Pulmonary artery endothelial cell (primary cell): ENCODE measurements at places on chromosomes 4 and X.

- DNase-seq: no peak
These were observed 163.8 kb downstream of the ATRX start for GRCh38 chrX:77622233-77622632.

GRCh38 chr4:10984815-10985214 lies 300.2 kb upstream of the CLNK start:
- DNase-seq: no peak

DNA sequence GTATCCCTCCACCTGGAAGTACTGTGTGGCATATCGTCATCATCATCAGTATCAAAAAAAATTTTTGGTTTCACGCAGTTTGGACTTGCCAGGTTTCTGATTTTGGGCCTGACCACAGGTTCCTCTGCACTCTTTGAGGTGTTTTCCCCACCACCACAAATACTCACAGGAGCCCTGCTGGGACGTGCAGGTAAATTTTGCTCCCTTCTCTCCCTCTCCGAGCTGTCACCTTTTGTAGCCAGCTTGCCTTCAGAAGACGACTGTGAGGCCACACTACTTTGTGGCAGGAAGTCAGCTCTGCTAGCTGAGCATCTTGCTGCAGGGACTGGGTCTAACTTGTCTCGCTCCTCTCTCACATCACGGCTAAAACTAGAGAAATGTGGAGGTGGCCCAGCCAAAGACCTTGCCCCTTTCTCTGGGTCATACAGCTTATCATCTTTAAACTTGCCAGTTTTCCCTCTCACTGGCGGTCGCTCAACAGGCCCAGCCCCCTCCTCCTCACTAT lies 2.8 kb downstream of the PJA1 start:
- DNase-seq: no peak

GRCh38 chr4:140195806-140196205 lies 41.8 kb upstream of the MAML3 start:
- no peak for DNase-seq

DNA sequence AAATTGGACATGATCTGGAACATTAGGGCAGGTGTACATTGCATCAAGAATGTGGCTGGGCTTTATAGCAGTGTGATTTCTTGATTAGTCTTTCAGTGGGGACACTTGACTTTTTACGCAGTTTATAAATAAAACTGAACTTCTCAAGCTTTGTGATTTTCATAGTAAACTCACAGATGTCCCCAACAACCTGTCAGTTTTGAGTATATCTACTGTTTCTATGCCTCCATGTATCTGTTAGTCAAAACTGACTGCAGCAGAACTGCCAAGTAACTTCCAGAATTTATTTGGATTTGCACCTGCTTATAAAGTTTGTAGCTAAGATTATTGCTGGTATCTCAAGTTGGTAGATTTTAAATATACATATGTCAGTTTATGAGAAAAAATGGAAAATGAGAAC lies 20.0 kb downstream of the PTTG2 start:
- DNase-seq: no peak

DNA sequence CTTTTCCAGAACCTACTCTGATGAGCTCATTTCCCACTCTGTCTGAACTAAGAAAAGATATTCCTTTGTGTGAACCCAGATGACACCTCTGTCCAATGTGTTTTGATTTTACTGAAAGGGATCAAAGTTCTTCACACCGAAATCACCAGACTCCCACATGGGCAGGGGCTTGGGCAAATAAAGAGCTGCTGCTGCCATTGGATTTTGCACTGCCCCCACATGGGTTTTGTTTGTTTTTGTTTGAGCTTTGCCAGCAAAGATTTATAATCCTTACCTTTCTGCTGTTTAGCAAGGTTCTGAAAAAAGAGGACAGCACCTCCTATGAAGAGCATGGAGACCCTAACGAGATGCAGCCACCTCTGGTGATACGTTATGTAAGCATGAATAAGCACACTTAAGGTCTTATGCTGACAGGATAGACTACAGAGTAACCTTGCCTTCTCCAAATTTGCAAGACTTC lies 44.3 kb downstream of the HSD17B13 start:
- DNase-seq: no peak

DNA sequence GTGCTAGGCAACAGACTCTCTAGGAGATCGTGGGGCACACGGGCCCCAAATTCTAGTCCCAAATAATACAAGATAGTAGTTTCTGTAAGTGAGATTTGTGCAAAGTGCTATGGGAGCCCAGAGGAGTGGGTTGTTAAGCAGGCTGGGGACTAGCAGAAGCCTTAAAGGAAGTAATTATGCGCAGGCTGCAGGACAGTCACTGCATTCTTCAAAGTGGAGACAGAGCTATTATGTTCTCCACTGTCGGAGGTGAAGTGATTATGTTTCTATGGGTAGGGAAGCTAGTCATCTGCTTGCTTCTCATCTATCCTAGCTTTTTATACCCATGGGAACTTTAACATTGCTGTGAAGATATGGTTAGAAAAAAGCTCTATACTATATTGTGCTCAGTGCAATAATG lies 154.2 kb downstream of the CPE start:
- DNase-seq: no peak

- no peak for DNase-seq
These were observed 180.5 kb downstream of the EFHC2 start for GRCh38 chrX:44162964-44163475.

DNA sequence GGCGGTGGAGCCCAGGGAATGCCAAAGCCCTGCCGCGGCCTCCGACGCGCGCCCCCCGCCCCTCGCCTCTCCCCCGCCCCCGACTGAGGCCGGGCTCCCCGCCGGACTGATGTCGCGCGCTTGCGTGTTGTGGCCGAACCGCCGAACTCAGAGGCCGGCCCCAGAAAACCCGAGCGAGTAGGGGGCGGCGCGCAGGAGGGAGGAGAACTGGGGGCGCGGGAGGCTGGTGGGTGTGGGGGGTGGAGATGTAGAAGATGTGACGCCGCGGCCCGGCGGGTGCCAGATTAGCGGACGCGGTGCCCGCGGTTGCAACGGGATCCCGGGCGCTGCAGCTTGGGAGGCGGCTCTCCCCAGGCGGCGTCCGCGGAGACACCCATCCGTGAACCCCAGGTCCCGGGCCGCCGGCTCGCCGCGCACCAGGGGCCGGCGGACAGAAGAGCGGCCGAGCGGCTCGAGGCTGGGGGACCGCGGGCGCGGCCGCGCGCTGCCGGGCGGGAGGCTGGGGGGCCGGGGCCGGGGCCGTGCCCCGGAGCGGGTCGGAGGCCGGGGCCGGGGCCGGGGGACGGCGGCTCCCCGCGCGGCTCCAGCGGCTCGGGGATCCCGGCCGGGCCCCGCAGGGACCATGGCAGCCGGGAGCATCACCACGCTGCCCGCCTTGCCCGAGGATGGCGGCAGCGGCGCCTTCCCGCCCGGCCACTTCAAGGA lies at the start of gene FGF2:
Gene FGF2, plus strand, starts transcription at position 279 of the 705 bp plus-strand sequence. Its CDS starts 344 bp downstream, at position 623.
- no peak for DNase-seq

GRCh38 chr4:127631420-127631819 lies 1.3 kb upstream of the INTU start:
- DNase-seq: no peak

DNA sequence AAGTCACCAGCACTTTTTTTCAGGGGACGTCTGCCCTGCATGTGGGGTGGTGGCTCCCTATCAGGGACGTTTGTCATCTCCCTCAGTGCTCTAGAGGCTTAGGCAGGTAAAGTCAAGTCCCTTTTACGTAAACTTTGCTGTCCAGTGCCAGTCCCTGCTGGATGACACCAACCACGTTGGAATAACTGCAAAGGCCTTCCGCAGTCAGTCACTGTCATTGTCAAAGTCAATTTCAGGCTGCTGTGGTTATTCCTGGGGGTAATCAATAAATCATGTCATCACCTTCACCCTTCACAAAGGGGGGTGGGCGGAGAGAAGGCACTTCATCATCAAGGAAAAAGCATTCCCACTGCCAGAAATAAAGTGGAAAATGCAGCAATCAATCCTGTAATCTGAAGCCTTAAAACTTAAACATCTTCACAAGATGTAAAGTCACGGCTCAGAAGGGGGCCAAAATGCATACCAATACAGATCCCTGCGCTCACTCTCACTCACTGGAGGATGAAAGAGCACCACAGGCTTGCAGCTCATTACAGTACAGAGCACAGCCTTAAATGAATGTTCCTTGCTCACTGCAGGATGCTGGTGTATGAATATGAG lies 56.2 kb downstream of the CLDN22 start:
- no peak for DNase-seq

DNA sequence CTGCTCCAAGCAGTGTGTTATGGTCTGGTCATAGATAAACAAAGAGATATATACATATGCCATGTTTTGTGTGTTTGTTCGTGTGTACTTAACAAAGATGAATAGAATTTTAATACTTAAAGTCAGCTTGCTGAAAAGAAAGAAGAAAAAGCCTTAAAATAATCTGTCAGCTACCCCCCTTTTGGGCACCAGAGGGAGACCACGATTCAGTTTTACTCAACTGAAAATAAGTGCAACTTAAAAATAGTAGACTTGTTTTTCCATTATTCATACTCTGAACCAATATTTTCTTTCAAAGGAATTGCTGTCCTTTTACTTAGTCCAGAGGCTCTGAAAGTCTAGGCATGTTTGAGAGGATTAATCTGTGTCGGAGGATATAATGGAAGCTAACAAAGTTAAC lies 181.7 kb upstream of the AGTR2 start:
- no peak for DNase-seq

DNA sequence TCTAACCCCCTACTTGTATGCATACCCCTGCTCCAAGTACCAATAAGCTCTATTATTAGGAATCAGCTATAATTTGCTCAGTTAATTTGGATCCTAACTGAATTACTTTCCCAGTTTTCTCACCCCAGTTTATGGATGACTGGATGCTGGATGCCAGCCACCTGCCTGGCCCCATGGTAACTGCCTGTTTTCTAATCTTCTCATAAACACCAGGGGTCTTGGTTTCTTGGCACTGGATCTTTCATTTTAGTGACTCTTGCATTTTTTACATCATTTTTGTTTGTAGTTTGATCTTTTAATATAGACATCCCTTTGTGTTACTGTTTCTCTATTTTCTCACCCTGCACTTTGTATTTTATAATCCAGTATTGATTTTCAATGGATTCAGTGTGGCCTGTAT lies 246.8 kb downstream of the ADGRL3 start:
- no peak for DNase-seq

DNA sequence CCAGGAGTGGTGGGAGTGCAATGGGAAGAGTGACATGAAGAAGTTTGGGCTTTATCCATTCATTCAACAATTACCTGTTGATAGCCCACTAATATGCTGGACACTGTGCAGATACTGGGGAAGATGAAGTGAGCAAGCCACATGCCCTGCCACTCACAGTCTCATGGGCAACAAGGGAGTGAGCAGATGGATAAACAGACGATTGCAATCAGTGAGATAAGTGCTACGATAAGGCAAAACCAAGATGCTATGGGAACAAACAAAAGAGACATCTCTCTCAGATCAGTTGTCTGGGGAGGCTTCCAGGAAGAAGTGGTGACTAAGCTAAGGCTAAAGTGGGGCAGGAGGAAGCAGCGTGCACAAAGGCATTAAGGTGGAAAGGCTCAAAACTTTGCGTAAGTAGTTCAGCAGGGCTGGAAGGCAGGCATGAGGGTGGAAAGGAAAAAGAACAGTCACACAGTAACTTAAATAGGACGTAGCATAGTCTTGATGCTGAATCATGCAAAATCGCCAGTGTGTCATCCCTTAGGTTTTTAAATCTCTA lies 31.7 kb downstream of the GAB3 start:
- no peak for DNase-seq

GRCh38 chr4:26218677-26219605 lies 101.9 kb upstream of the RBPJ start:
- DNase-seq: no peak

GRCh38 chrX:84737471-84737871 lies 235.2 kb upstream of the HDX start:
- DNase-seq: no peak

- DNase-seq: no peak
These were observed 75.9 kb downstream of the LIMCH1 start for GRCh38 chr4:41613821-41614220.

DNA sequence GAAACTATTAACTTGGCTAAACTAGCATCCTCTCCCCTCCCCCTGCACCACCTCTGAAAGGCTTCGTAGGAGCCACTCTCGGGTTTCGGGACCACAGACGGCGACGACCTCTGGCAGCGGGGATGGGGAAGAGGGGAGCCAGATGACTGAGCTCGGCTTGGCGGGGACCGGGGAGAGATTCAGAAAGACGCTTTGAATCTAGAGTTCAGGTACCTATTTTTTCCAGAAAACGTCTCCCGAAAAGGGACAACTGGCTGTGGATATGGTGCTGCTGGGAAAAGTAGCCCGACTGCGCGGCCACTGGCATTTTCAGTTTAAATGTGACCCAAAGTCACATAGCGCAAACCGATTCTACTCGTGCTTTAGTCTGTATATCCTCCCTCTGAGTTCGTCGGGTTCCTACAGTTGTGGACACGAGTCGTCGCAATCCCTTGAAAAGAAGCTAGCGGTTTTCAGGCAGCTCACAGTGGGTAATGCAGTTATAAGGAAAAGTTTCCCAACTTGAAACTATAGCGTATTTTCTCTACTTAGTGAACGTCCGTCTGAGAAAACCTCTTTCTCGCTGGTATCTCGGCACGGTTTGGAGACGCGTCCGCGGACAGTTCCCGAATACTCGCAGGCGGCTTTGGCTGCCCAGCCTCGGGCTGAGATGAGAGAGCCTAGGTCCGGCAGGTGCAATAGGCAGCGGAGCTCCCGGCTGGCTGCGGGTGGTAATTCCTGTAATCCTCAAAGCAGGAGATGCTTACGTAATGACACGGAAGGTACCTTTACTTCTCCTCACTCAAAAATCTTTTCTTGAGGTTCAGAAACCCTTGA lies 1.3 kb downstream of the PARM1 start:
- no peak for DNase-seq

GRCh38 chrX:151099001-151099400 lies 77.4 kb upstream of the GPR50 start:
- DNase-seq: no peak

DNA sequence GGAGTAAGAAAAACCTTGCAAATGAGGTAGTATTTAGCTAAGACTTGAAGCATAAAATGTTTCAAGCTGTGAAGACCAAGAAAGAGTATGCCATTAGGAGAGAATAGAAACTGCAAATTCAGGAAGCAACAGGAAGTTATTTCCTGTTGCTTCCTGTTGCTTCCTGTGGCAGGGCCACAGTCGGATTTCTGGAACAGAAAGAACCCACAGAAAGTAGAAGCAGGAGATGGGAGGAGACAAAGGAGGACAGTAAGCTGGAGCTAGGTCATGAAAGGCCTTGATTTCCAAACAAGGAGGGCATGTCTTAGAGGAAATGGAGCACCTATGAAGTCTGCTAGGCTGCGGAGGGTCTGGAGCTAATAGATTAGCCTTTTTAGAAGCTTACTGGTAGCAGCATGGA lies 17.2 kb downstream of the ASB11 start:
- peak; percentile 59 for DNase-seq

GRCh38 chrX:30659421-30659820 lies 6.2 kb downstream of the GK start:
- DNase-seq: peak; percentile 10

- no peak for DNase-seq
These were observed 140.1 kb upstream of the TTC29 start for GRCh38 chr4:147085781-147086180.

DNA sequence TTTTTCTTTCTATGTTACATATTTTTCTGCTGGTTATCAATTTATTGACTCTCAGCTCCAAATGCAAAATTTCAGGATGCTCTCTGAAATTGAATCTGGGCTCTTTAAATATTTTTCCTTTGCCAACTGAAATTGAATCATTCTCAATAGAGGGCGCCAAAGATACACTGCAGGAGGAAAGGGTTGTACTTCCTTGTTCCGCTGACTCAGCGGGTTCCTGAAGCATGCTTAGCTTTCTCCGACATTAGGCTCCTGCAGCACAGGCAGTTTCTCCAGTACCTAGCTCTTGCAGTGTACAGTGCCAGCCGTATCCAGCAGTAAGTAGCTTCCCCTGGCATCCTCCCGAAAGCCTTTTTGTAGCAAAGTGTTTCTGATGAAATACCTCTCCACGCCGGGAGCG lies 28.8 kb upstream of the CFAP47 start:
- no peak for DNase-seq
